ENCODE measurements at places on chromosomes 2 and 18. TPM values are rescaled to one million over a fixed set of nuclear protein-coding genes. Genes with fewer than 3 reads are reported as not detected.

Gene CD8A
- not detected for total RNA-seq

Gene TUBB8B
- not detected for total RNA-seq

Gene MTLN
- total RNA-seq = 111 TPM

Gene FN1
- total RNA-seq = 228 TPM

Gene ITGA4
- total RNA-seq = 30.7 TPM

Gene NDC80
- total RNA-seq = 46.9 TPM

Gene FSHR
- total RNA-seq = not detected

Gene DAW1
- total RNA-seq = 0.17 TPM

Gene LDLRAD4
- not detected for total RNA-seq

Gene SP140
- total RNA-seq = 9.3 TPM
